ENCODE measurements at places on chromosomes 7 and 10.

DNA sequence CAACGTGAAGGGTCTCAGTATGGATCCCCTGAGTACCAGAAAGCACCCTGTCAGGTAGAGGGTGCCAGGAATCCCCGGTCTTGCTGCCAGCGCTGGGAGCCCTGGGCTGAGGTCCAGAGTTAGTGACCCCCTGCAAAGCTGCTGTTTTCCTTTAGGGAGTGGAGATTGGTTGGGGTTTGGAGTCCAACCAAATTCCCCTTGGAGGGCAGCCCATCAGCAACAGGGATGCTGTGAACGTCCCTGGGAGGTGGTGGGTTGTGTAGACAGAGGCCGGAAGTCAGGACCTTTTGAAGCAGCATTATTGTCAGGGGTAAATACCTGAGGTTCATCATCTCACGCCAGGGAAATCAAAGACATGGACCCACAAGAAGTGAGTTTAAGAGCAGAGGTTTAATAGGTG lies 104.2 kb downstream of the COL26A1 start:
- DNase-seq = no peak

GRCh38 chr7:32502728-32503127 lies 7.4 kb downstream of the AVL9 start:
- DNase-seq = no peak

DNA sequence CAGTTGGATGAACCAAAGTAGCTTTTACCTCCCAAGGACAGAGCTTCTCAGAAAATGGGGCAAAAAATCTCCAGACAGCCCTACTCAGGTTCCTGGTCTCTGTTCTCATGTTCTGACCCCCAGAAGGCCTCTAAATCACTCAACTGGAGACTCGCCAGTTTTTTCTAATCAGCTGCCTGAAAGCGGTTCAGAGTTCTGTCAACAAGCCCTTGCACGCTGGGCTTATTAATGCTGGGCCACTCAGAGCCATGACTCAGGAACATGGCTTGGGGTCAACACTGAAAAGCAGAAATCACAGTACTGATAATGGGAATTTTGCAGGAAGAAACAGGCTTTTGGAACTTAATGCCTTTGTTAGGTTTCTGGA lies 15.3 kb downstream of the ECHDC3 start:
- DNase-seq = peak; percentile 95

- DNase-seq = peak; percentile 55
Observed at GRCh38 chr7:101912716-101913110, 95.3 kb downstream of the CUX1 start.

DNA sequence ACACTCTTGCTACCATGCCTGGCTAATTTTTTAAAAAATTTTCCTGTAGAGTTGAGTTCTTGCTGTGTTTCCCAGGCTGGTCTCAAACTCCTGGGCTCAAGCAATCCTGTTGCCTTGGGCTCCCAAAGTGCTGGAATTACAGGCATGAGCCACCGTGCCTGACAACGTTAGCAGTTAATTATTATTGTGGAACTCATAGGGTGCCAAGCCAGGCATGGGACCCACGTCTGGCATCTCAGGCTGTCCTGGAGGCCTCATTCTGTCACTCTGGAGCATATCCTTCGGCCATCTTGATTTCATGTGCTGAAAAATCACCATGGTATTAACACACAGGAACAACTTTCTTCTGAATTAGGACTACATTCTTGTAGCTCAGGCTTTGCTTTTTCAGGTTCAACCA lies 21.5 kb downstream of the STOX1 start:
- no peak for DNase-seq

DNA sequence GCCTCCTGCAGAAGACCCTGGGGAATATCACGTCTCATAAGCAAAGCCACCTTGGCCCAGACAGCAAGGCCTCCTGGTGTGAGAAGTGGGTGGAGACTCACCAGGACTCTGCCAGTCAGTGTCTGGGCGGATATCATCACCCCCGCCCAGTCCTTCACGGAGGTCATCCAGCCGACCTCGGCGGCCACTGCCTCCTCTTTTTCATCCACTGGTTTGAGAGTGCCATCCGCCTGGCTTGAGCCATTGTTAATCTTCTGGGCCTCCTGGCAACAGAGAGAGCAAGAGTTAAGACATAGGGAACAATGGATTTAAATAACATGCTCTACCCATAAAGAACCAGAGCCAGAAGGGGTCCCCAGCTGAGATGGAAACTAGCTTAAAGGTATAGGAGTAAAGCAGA lies 233.8 kb downstream of the KCNMA1 start:
- no peak for DNase-seq

GRCh38 chr10:97270523-97271154 lies 21.8 kb downstream of the ARHGAP19 start:
- peak; percentile 64 for DNase-seq

DNA sequence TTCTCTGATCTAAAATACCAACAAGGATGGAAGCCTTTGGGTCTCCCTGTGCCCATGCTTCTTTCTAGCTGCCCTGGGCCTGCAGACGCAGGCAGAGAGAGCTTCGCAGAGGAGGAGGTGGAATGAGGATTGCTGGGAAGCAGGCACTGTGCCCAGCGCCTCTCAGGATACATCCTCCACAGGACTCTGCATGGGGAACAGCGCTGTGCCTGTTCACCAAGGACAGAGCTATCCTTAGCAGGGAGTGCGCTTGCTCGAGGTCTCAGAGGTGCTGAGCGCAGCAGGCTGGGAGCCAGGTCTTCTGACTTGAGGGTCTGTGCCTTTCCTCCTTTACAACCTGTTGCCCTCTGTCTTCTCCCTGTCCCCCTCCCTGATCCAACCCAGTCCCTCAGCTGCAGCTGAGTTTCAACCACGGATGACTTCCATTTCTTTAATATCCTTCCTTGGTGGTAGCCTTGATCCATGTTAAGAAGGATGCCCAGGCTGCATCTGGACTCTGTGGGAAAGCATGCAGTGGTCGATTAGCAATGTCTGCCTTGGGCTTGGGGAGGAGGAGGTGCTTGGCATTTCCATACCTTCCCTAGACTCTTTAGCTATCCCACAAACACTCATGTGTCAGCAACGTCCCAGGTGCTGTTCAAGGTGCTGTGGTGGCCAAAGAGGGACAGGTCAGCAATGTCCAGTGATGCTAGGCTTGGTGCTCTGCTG lies 219.6 kb upstream of the GPR26 start:
- no peak for DNase-seq

DNA sequence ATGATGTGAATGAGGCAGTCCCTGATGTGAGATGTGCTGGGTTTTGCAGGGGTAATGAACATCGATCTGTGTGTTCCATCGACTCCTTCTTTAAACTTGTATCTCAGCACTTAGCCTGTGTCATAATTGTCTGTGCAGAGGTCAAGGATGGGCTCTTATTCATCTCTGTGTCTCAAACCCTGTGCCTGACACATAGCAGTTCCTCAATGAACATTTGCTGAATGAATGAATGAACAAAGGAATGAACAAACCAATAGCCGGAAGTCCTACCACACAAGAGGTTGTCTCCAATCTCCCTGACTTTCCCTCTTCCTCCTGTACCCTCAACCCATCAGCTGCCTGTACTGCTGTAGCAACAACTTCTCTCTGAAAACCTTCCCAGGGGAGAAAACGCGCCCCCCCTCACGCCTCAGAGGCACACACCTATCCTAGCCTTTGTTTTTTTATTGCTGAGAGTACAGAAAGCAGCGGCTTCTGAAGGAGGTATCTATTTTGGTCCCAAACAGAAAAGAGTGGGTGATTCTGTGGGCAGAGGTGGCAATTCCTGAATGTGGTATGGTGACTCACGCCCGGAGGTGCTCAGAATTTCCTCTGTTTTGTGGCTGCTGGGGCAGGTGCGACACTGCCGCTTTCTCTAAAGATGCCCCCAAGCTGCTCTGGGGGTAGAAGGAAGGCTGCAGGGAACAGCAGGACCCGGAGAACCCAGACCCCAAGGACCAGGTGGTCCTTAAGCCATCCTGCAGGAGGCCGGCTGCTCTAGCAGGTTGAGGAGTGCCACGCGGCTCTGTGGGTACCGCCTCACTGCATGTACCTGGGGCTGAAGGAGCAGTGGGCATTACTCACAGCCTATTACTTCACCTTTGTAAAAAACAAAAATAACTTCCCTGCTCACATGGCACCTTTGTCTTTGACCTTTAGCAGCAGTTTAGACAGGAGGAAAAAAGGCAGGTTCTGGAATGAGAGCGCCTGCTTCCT lies 9.6 kb downstream of the IL2RA start:
- DNase-seq = no peak

DNA sequence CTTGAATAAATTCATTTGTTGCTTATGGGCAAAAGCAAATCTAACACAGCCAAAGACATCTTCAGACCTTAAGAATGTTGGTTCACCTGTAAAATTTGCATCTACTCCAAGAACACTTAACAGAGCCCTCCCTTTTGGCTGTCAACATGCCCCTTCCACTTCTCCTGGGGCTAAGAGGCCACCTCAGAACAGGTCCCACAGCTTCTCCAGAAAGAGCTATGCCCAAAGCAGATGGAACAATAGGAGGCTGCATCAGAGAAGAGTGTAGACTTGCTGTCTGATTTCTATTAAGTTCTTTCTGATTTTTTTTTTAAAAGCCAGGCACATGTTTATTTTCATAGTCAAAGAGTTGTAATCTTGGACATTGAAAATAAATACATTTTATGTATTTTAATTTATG lies 26.1 kb upstream of the TRIL start:
- no peak for DNase-seq

DNA sequence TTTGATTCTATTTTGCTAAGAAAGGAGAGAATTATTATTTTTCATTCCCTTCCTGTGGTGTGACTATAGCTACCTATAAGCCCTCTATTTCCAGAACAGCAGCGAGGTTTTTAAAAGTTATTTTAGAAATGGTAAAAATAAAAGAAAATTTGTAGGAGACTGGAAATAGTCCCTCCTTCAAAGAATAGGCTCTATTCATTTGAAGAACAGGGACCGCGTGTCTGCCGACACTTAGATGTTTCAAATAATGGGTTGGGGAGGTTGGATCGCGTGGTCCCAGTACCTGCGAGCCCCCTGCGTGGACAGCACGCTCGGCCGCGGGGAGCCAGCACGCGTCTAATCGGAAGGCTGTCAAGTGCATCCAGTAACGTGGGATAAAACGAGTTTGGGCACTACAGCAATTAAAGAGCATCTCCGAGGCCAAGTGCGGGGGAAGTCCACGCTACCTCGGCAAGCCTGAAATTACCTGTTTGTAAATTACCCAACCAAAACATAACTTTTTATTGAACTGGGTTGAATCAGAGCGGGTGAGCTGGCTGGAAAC lies 1.0 kb downstream of the CACNA2D1 start:
- DNase-seq = peak; percentile 28

DNA sequence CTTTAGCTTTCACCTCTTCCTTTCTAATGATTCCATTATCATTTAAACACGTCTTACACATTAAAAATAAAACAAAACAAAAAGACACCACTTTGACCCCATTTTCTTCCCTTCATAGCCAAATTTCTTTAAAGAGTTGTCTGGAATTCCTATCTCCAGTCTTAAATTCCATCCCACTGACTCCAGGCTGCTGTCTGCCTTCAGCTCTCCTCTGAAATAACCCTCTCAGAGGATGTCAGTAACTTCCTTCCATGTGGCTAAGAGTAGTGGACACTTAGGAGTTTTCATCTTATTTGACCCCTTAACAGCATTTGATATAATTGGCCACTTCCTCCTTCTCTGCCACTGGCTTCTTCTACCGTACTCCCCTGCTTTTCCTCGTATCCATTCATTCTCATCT lies 69.6 kb upstream of the MKX start:
- no peak for DNase-seq

- no peak for DNase-seq
Observed at GRCh38 chr10:101558204-101558603, 29.9 kb downstream of the POLL start.

- no peak for DNase-seq
Observed at GRCh38 chr7:69502358-69502757, 95.9 kb upstream of the AUTS2 start.

DNA sequence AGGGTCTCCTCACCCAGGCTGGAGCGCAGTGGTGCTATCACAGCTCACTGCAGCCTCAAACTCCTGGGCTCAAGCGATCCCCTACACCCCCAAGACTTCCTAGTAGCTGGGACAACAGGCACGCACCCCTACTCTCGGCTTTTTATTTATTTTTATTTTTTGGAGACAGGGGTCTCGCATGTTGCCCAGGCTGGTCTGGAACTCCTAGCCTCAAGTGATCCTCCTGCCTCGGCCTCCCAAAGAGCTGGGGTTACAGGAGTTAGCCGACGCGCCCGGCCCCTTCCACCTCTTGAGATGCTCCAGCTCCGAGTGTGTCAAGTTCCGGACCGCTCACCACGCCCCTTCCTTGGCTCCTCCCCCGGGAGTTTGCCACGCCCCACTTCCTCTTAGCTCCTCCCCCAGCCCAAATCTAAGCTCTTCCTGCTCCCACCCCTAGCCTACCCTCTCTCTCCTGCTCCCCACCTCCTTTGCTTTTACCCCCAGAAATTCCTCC lies 6.3 kb downstream of the NAT16 start:
- peak; percentile 71 for DNase-seq

- no peak for DNase-seq
Observed at GRCh38 chr7:106177738-106178592, 65.9 kb upstream of the SYPL1 start.

DNA sequence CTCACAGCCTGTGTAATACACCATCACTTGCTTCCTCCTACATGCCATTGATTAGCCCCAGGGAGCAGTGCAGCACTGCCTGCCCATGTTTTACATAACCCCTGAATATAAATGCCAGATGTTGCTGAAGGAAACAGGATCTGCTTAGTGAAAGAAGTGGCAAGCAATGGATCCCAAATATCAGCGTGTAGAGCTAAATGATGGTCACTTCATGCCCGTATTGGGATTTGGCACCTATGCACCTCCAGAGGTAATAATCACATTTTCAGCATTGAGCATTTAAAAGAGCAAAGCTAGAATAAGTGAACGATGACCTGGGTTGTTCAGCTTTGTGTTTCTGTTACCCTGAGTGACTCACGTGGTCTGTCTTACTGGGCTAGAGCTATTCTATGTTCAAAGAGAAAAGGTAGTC lies at the start of gene AKR1C4:
Gene AKR1C4 (plus strand): TSS at position 136 of the 412 bp plus-strand sequence. CDS start 31 bp downstream, at position 167.
- no peak for DNase-seq

DNA sequence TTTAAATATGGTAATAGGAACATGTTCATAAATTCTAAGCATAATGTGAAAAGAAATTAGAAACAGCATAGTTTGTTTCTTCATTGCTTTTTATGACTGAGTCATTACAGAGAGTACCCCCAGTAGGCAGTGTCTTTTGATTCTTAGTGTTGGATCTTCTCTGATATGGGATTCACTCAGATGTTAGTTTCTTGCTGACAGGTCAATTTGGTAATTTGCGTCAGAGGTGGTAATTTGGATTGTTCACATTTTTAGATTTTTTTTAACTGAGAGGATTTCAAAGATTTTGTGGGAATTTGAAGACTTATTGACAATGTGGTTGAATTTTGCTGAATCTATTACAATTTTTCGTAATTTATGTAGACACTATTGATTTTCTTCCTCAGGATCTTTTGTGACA lies 2.1 kb downstream of the HSPA14 start:
- DNase-seq = no peak

- peak; percentile 44 for DNase-seq
Observed at GRCh38 chr10:89206402-89207180, 526 bp downstream of the CH25H start.

DNA sequence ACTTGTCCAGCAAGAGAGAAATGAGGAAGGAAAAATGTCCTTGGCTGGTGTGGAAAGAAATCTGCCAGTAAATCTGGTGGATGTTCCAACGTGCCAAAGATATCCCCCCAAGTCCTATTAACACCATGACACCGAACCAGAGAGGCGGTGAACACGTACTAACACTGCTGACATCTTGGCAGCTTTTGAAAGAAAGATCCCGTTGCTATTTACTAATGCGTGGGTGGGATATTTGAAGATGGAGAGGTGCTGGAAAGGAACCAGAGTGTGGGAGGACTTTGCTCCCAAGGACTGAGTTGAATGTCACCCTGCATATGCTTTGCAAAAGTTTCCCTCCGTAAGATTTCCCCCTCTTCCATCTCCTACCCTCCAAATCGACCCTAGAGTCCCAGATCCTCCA lies 7.9 kb downstream of the CCDC3 start:
- DNase-seq = no peak

All from cardiac fibroblast (primary cell).